Psoas muscle (tissue), 8 donors: ENCODE measurements at places on chromosomes 1 and 21. TPM values are rescaled to one million over a fixed set of nuclear protein-coding genes. Genes with fewer than 3 reads are reported as not detected.

Gene PIGR
- 0.64 TPM for polyA plus RNA-seq

GRCh38 chr1:112105557-112105956 lies 116.1 kb upstream of the KCND3 start:
- no peak for DNase-seq

DNA sequence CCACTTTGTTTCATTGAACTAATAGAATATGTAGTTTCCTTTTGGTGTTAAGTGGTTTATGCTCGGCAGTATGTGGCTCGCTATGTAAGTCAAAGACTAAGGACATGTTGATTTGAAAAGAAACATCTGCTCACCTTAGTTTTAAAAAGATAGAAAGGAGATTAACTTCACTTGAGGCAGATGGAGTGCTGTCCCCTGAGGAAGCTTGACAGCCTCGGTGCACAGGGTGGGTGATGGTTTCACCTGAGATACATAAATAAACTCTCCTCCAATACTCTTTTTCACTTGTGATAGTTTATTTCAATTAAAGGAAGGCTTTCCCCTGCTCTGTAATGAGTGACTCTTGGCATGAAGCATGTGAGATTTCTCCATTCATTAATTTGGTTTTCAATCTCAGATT lies 70.8 kb upstream of the FMN2 start:
- DNase-seq: no peak

GRCh38 chr1:26900815-26901511 lies 696 bp upstream of the GPATCH3 start:
- DNase-seq: no peak

GRCh38 chr1:41849211-41849759 lies 69.4 kb downstream of the HIVEP3 start:
- DNase-seq: no peak
